ENCODE measurements at places on chromosomes 1 and 21.

DNA sequence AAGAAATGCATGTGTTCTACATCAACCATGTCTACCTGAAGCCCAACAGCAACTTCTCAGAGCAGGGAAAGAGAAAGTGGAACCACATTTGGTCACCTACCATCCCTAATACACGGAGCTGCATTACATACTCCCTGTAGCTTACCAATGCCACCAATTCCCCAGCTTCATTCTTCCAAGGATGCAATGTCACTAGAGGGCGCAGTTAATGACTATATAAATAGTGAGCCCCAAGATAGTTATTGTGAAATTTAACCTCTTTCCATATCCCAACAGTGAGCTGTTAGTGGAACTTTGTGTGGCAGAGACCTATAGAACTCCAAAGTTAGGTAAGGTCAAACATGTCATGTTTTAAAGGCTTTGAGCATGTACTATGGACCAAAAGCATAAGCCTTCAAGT lies 618.3 kb downstream of the SMYD3 start:
- no peak for DNase-seq

DNA sequence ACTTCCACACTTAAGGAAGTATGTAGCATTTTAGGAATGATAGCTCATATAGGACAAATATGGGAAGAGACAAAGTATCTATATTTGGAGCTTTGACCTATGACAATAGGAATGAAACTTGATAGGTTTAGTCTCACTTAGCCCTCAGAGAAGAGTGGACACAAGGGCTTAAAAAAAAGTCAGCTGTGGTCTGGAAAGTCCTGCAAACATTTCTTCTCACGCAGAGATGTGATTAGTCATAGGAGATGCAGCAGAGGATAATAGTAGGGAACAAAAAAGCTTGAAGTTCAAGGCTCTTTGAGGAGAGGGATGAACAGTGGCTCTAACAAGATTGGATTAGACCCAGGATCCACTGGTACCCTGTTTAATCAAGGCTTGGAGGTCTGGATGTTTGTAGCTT lies 14.8 kb upstream of the RNF220 start:
- peak; percentile 22 for DNase-seq

DNA sequence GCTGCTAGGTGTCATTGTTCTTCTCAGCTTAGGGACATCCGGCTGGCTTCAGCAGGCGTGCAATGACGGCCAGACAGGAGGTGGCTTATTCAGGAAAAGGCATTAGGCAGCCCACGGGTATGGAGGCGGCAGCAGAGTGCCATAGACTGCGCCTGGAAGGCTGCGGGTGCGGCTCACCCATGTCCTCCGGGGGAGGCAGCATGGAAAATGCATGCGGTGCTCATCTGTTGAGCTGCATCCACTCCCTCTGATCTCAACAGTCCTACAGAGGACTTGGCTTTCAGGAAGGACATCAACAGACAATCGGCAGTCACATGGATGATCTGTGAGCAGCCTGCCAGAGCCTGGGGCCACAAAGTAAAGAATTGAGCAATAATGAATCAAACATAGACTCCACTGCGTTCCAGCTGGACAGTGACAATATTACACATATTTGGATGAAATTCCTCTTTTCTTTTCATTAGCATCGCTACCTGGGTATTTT lies 42.9 kb downstream of the UMODL1 start:
- DNase-seq = no peak

GRCh38 chr1:74729741-74730478 lies 2.9 kb downstream of the CRYZ start:
- peak; percentile 32 for DNase-seq

DNA sequence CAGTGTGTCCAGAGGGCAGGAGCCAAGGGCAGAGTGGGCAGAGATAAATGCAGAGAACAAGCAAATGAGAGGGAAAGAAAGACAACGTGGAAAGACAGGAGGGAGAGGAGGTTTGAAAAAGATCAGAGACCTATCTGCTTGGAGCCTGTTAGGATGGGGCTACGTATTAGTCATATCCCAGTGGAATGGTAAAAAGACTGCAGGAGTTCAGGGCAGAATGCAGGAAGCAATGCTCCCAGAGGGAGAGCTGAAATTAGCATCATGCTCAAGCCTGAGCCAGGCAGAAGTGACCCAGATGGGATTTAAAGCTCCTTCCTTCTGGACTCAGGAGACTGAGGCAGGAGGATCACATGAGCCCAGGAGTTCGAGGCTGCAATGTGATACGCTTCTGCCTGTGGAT lies 261.3 kb upstream of the CHRM3 start:
- DNase-seq = peak; percentile 3

GRCh38 chr1:230857077-230857476 lies 11.2 kb downstream of the C1orf198 start:
- no peak for DNase-seq

GRCh38 chr1:114505148-114505561 lies 5.8 kb downstream of the TRIM33 start:
- DNase-seq = no peak

DNA sequence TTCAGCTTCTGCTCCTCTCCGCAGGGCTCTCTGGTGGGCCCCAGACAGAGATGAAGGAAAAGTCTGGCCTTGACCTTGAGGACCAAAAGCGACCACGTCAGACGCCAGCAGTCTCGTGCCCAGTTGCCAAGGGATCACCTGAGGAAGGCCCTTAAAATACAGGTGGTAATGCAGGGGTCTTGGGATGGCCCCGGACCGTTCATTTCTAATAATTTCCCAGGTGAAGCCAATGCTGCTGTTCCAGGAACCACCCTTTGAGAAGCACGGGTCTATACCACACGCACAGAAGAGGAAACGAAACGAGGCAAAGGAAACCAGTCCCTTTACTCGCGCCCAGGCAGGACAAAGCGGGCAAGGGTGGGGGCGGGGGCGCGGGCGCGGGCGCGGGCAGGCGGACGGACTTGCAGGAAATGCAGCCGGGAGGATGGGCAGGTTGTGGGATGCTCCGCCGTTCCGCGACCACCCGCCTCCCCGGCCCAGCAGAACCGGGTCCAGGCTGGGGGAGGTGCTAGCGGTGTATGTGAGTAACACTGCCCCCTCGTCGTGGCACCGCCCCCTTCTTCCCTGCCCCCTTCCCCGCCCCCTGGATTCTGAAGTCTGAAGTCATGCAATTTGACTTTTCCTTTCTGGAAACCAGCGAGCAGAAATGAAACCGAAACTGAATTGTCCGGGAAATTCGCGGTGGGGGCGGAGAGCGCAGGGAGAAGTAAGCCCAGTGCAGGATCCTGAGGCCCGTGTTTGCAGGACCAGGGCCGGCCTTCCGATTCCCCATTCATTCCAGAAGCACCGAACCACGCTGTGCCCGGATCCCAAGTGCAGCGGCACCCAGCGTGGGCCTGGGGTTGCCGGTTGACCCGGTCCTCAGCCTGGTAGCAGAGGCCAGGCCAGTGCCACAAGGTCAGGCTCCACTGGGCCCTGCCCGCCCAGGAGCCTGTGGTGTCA lies 5.8 kb upstream of the MX1 start:
- peak; percentile 85 for DNase-seq

GRCh38 chr1:177873238-177873637 lies 96.6 kb downstream of the SEC16B start:
- DNase-seq = peak; percentile 93

DNA sequence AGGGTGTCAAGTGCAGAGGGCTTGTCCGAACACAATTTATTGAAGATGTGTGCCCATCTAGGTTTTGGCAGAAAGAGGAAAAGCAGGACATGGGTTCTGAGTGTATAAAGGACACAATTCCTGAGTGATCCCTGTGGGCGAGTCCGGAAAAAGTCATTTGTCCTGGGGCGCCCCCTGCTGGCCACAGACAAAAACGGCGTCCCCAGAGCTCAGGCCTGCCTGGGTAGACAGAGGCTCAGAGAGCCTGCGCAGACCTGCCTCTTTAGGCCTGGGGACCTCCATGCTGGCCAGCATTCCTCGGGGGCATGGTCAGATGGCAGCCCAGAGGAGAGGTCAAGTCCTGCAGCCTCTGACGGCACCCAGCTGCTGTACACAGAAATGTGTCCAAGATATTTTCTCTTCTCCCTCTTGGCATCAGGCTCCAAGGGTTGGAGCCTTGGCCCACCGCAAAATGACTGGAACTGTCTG lies 65.5 kb upstream of the LRP8 start:
- DNase-seq = peak; percentile 33

- no peak for DNase-seq
Measured at GRCh38 chr1:67479146-67479891, 49.1 kb upstream of the SERBP1 start.

GRCh38 chr21:27802816-27803475 lies 836.1 kb upstream of the ADAMTS5 start:
- peak; percentile 6 for DNase-seq

DNA sequence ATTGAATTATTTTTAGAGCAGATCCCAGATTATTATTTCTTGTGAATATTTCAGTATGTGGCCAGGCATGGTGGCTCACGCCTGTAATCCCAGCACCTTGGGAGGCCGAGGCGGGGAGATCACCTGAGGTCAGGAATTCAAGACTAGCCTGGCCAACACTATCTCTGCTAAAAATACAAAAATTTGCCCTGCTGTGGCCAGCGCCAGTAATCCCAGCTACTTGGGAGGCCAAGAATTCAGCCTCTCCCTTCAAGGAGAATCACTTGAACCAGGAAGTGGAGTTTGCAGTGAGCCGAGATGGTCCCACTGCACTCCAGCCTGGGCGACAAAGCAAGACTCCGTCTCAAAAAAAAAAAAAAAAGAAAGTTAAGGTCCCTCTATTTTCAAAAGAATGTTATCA lies 4.3 kb downstream of the OSBPL9 start:
- no peak for DNase-seq

DNA sequence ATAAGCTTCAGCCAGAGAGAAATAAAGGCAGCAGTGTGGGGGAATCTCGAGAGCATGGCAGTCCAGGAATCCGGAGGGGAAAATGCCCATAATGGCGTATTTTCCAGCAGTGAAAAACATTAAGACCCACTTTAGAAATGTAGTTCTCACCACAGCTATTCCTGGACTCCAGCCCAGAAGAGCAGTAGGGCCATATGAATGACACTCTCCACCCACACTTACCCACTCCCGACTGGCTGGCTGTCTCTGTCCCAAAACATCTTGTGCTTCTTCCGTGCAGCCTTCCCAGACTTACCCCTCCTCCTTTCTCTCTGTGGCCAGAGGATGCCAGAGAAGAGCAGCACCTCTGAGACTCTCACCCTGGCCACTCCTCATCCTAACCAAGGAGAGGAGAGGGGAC lies 56.4 kb downstream of the TRABD2B start:
- DNase-seq = peak; percentile 47

DNA sequence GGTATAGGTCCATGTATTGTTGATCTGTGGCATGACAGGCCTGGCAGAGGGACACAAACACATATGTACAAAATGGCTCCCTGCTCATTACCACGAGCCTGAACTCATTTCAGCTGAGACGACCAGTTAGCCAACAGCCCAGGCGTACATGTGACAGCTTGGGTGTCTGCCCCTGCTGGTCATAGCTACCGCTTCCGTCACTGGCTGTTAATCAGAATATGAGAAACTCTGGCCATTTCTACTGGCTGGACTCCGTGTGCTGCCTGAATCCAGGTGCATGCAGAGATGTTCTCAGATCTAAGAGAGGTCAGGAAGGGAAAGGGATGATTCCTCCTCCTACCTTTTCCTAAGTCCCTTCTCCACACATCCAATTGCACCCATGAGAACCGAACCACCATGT lies 144.5 kb downstream of the PBX1 start:
- no peak for DNase-seq

DNA sequence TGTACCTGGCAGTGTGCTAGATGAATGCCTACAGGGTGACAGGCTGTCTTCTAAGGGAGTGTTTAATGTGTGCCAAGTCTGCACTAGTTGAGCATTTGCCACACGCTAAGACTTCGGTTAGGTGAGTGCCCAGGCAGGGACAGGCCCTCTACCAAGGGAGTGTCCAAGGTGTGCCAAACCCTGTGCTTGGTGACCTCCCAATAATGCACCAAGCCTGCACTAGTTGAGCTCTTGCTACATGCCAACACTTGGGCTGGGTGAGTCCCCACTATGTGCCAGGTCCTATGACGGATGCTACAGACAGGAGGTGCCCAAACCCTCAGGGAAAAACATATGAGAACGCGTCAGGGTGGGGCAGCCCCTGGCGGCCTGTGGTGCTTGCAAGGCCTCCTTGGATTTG lies 10.8 kb downstream of the SLC6A9 start:
- DNase-seq = no peak

GRCh38 chr1:162835157-162835899 lies 25.6 kb downstream of the CCDC190 start:
- DNase-seq = no peak

DNA sequence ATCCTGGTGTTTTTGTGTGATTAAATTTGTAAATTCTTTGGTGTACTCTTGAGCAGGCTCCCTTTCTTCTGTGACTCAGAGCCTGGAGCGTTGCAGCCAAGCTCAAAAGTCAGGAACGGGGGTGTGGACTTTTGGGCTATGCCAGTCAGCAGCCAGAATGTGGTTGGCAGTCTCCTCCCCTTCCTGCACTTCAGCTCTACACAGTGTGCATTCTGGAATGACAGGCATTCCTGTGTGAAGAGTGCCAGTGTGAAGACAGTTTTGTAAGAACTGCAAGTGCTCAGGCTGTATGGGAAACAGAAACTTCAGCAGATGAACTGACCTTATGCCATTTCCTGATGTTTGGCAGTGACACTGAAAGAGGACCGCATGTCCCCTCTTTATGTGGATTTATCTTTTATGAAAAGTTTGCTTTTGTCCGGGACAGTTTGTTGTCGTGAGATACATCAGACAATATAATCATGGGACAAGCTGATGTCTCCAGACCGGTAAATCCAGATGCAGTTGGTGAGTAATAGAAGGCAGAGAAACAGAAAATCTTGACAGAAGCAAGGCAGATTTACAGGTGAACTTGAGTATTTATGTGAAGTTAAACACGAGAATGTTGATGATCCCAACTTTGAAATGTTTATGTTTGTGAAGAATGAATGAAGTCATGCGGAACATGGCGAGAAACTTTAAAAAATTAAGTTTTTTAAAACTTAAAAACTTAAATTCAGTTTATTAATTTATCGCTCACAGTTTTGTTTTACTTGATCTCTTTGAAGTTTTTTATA lies 67.7 kb upstream of the RCC1 start:
- peak; percentile 85 for DNase-seq

DNA sequence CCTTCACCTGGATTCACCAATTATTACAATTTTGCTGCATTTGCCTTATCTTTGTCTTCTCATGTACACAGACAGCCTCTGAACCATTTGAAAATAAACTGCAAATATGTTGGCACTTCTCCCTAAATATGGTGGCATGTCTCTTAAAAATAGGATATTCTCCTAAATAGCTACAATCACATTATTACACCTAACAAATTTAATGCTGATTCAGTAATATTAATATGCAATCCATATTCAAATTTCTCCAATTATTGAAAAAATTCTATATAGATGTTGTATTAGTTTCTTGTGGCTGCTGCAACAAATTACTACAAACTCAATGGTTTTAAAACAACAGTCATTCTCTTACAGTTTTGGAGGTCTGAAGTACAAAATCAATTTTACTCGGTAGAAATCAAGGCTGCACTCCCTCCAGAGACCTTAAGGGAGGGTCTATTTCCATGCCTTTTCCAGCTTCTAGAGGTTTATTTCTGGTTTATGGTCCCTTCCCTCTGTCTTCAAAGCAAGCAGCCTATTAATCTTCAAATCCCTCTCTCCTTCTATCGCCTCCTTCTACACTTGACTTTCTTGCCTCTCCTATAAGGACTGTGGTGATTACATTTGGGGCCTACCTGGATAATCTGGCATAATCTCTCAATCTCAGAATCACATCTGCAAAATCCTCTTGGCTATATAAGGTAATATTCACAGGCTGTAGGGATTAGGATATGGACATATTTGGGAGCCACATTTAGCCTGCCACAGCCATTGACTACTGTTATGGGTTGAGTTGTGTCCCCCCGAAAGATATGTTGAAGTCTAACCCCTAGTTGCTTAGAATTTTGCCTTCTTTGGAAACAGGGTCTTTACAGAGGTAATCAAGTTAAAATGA lies 52.5 kb upstream of the BOLA1 start:
- no peak for DNase-seq

- DNase-seq = no peak
Measured at GRCh38 chr1:205689479-205689878, 9.2 kb upstream of the SLC45A3 start.
